ENCODE measurements at places on chromosomes 4 and X. TPM values are rescaled to one million over a fixed set of nuclear protein-coding genes. Genes with fewer than 3 reads are reported as not detected.

- DNase-seq: no peak
Measured at GRCh38 chr4:141329174-141329569, 108.5 kb downstream of the ZNF330 start.

GRCh38 chr4:89558147-89558546 is 250.5 kb upstream of the GPRIN3 start:
- no peak for DNase-seq

DNA sequence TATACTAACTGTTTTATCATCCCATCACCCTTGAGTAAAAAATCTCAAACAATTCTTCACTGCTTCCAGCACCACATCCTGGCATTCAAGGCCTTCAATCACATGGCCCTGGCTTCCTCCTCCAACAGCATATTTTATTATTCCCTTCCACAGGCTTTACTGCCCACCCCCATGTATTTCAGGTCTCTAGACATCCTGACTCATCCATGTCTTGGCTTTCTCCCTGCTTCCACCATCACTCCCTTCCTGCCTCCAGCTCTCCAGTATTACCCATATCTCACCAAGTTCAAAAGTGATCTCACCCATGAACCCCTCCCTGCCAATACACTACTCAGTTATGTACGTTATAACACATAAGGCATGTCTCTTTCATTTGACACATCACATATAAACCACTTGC is 34.7 kb upstream of the PLAC1 start:
- DNase-seq: no peak

- DNase-seq: no peak
Measured at GRCh38 chr4:7389101-7389701, 45.5 kb downstream of the PSAPL1 start.

DNA sequence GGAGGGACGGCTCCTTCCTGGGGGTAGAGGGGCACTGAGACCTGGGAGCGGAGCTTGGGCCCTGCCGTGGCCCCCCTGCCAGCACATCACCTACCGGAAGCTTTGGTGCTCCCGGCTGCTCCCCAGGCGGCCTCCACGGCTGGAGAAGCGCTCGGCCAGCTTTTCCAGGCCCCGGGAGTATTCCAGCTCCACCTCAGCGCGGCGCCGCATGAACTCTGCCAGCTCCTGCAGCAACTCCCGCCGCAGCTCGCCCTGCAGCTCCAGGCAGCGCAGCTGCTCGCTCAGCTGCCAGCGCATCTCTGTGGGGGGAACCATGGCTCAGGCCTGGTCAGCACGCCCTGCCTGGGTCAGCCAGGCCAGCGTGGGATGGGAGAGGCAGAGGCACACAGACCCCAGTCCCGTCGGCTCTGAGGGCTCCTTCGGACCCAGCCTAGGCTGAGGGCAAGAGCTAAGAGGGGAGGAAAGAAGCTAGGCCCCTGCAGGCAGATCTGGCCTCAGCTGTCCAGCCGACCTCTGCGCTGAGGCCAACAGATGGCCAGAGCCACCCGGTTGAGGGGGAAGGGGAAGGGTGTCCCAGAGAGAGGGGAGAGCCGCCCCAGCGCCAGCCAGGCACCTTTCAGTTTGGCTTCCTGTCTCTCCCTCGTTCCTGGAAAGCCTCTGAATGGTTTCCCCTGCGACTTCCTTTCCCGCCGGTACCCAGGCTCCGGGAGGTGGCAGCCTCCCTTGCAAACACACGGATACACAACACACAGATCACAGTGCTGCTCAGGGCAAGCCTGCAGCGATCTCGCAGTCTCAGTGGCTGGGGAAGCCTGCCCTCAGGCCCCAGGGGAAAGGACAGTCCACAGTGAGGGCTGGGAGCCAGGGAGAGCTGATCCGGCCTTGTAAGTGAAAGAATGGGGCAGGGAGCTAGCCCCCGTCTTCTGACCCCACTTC is 4.3 kb downstream of the ARHGAP4 start:
- DNase-seq: no peak

- DNase-seq: no peak
Measured at GRCh38 chr4:185142564-185142911, 528 bp upstream of the SLC25A4 start.

GRCh38 chrX:15686818-15687685 is 22.4 kb upstream of the CLTRN start:
- no peak for DNase-seq

GRCh38 chr4:3440979-3441500 is 728 bp upstream of the HGFAC start:
- DNase-seq: no peak

- no peak for DNase-seq
Measured at GRCh38 chrX:101460669-101461068, 24.6 kb upstream of the ARMCX4 start.

DNA sequence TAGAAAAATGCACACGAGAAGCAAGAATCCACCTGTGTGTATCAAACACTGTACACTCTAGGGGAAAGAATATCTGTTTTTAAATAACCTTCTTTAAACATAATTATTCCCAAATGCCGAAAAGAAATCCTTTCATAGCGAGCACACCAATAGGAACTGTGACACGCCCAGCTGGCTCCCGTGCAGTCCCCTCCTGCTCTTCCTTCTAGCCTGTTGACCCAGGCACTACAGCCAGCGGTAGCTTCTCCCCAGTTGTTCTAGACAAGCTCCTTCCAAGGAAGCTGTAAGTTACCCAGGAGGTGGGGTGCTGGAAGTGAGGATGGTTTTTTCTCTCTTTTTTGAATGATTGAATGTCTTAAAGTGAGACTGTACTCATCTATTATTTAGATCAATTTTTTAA is 19.5 kb upstream of the NOCT start:
- no peak for DNase-seq

DNA sequence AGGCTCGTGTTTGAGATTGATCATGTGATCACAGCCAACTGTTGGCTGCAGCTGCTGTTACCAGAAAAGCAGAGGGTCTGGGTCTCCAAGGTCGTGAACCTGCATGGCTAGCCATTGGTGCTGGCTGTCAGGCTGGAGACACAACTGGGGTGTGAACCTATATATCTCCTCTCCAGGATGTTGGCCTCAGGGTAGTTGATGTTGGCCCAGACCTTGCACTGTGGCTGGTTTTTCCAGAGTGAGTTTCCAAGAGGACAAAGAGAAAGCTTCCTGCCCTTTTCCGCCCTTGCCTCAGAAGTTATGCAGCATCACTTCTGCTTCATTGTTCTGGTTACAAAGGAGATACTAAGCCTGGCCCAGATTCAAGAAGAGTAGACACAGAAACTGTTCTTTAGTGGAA is 607.8 kb upstream of the HS3ST1 start:
- DNase-seq: no peak

DNA sequence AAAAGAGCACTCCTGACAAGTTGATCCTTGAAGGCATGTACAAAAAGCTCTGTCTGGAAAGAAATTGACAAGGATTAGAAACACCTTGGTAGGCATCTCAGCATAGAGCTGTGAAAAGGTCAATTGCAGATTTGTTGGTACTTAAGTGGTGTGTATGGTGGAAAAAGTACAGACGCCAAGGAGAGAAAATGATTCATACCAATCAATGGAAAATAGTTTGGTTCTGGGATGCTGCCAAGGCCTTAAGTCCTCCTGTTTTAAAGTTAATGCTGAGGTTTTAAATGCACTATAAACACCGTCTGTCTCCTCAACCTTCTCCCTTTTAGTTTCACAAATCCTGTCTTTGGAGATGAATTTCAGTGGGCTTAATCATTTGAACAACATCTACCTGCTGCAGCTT is 524.1 kb downstream of the IL15 start:
- DNase-seq: no peak

GRCh38 chr4:5261866-5262265 is 210.6 kb downstream of the STK32B start:
- no peak for DNase-seq

DNA sequence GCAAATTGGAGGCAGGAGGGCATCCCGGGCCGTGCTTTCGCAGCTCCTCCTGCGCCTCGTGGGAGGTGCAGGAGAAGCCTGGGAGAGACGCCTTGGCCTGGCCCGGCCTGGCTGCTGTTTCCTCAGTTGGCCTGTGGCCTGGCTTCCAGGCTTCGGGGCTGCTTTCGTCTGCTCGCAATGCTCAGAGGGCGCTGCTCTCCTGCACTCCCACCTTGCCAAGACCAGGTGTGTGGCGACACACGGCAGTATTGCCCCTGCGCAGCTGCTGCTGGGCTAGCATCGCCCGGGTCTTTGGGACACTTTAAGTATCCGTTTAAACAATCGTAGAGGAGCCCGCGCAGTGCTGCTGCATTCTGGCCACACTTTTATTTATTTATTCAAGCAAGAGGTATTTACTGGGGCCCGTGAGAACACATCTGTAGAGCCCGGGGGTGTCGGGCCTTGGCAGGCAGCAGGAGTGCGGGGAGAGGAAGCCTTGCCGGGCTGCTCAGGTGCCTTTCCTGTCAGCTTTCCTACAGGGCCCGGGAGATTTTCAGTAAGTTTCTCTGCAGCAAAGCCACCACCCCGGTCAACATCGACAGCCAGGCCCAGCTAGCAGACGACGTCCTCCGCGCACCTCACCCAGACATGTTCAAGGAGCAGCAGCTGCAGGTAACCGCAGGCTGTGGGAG is 26.2 kb upstream of the HGFAC start:
- no peak for DNase-seq

GRCh38 chr4:159410076-159410777 is 307.3 kb downstream of the RAPGEF2 start:
- no peak for DNase-seq

DNA sequence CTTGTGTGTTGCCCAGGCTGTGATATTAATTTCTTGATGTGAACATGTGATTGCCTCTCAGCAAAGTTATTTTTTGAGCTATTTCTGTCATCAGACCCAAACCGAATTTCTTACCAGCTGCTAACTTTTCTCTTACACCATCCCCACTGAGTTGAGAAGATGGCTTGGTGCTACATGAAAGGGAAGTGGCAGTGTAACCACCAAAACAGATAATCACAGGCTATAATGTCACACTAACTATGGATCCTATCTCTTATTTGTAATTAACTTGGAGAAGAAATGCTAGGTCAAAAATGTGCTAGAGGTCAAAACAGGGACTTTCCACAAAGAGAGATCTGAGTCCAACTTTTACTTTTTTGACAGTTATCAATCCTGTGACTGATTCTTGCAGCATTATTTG is 43.8 kb downstream of the ELOVL6 start:
- DNase-seq: no peak

- DNase-seq: no peak
Measured at GRCh38 chrX:107542500-107542899, 85.8 kb upstream of the PRPS1 start.

DNA sequence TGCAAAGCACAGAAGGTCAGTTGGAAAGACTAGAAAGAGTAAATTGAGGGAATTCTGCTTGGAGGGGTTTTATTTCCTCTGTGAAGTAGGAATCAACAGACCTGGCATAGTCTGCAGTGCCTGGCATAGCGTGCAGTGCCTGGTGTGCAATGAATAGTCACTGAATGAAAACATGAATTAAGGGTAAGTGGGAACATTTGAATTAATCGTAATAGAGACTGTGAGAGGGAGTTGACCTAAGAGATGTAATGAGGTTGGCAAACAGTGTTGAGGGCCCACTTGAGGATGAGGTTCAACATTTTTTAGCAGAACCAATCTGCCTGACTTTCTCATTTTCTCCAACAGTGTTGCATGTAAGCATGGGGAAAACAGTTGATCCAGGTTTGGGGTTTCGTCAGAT is 377.2 kb upstream of the FTHL17 start:
- DNase-seq: no peak

GRCh38 chr4:125420526-125420925 is 105.8 kb downstream of the FAT4 start:
- DNase-seq: no peak

GRCh38 chr4:177281351-177281909 is 28.2 kb upstream of the NEIL3 start:
- no peak for DNase-seq

DNA sequence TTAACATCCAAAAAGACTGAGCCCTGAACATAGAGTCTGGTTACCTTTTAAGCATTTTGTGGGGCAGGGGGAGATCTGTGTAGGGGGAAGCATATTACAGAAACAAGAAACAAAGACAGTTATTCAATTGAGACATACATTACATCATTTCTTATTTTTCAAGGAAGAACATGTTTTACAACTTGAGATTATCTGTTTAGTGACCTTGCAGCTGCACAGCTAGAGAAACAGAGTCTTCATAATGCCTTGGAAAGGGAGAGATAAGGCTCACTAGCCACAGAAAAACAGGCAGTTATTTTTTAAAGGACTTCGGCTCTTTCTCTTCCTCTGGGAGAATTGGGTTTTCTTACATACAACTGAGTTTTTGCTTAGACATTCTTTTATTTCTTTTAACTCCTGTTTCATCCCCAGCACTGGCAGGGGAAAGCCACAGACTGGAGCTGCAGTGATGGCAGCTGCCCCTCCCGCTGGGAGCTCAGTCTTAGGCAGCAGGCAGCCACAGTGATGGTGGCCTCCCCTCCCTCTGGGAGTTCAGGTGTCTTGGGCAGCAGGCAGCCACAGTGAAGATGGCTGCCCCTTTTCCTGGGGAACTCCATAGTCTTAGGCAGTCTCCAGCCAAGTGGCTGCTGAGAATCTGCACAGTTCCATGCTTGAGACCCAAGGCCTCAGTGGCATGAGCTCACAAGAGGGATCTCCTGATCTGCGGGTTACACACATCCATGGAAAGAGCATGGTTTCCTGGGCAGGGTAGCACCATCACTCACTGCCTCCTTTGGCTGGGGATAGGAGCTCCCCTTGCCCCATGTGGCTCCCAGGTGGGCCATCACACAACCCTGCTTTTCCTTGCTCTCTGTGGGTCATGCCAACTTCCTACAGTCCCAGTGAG is 19.4 kb upstream of the TMPRSS11F start:
- DNase-seq: no peak

- no peak for DNase-seq
Measured at GRCh38 chrX:153926858-153927671, 1.0 kb upstream of the ARHGAP4 start.

GRCh38 chr4:186039697-186040096 is 29.3 kb upstream of the TLR3 start:
- no peak for DNase-seq

GRCh38 chr4:168475745-168476144 is 4.5 kb downstream of the DDX60L start:
- no peak for DNase-seq

- DNase-seq: no peak
Measured at GRCh38 chr4:124083711-124084110, 628.8 kb downstream of the ANKRD50 start.

Gene DMD
- total RNA-seq: 54.7 TPM

Gene STBD1
- 49.3 TPM for total RNA-seq

Gene IRS4
- total RNA-seq: not detected

Gene FAM47A
- total RNA-seq: not detected

Gene PARM1
- 25.7 TPM for total RNA-seq

Gene NAP1L2
- 4.7 TPM for total RNA-seq

Gene PDLIM5
- total RNA-seq: 143 TPM

Gene TMEM187
- 4.4 TPM for total RNA-seq

Gene AVPR2
- 2.2 TPM for total RNA-seq

Gene EGFL6
- total RNA-seq: 1.2 TPM

Gene EDA2R
- 0.24 TPM for total RNA-seq

Gene UNC5C
- 6.6 TPM for total RNA-seq

Gene PRSS12
- total RNA-seq: 0.32 TPM

Gene TRMT44
- total RNA-seq: 25.9 TPM

Gene FAM241A
- total RNA-seq: 37.4 TPM

Gene METAP1
- 27.0 TPM for total RNA-seq

Gene CLDN2
- 0.28 TPM for total RNA-seq

Gene RIPPLY1
- total RNA-seq: not detected

Measured in omental fat pad (tissue), 4 donors.